ENCODE measurements at places on chromosomes 5 and 9. TPM values are rescaled to one million over a fixed set of nuclear protein-coding genes. Genes with fewer than 3 reads are reported as not detected.

Gene CCDC192
- total RNA-seq: not detected

Gene MSMP
- not detected for total RNA-seq

Gene SOX30
- total RNA-seq: 0.08 TPM

Gene GKAP1
- total RNA-seq: 22.5 TPM

- DNase-seq: no peak
Measured at GRCh38 chr5:97545446-97545845, 362.4 kb upstream of the RIOK2 start.

GRCh38 chr9:95077766-95078370 lies 239.6 kb downstream of the FANCC start:
- DNase-seq: no peak

- DNase-seq: no peak
Measured at GRCh38 chr9:106718936-106719335, 144.0 kb upstream of the ZNF462 start.

DNA sequence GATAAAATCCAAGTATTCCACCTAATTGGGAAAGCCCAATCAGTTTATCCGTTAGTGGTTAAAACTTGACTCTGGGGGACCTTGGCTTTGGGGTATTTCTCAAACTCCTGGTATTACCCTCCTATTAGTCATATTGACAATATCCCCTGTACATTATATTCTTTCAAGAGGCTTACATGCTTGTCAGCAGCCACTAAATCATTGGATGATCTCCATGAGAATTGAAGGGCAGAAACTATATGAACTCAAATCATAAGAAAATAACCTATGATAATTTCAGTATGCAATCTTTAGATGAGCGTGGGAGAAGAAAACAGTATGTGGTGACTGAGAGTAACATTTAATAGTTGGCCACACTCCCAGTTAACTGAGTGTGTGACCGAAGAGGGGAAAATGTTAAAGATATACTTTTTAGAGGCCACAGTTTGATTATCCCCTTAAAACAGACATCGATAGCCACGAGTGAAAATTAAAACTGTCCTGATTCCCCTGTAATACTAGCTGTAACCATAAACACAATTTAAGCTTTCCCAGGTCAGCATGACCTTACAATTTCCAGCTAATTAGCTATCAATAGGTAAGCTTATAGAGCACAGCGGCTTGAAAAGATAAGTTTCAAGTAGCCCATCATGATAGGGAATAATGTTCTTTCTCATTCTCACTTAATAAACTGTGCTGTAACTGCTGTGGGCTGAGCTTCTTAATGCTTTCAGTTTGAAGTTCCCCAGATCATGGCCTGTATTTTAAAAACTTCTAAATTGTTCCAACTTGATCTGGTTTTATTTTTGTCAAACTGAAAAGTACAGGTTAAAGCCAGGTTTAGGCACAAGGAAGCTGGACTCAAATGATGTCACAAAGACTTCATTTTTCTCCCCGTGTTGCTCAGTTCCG lies 58.6 kb downstream of the PUM3 start:
- no peak for DNase-seq

DNA sequence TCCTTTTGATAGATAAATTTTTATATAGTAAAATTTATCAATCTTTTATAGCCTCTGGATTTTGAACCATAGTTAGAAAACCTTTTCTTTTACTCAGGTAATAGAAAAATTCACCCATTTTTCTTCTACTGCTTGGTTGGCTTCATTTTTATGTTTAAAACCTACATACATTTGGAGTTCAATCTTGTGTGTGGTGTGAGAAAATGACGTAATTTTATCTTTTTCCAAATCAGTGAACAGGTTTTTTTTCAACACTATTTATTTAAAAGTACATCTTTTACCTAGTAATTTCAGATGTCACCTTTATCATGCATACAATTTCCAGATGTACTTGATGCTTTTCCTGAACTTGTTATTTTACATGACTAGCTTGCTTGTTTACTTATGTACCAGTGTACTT lies 200.2 kb downstream of the TRIM36 start:
- no peak for DNase-seq

All from left ventricle myocardium inferior (tissue), 1 donor.